Foreskin fibroblast (primary cell): ENCODE measurements at places on chromosomes 4 and X.
A peak's percentile ranks its signal among the peaks of the same experiment; 100 is the strongest.

GRCh38 chr4:91958596-91958995, 345.2 kb upstream of the GRID2 start:
- DNase-seq: no peak

GRCh38 chr4:174592985-174593335, 70.7 kb upstream of the HPGD start:
- peak; percentile 35 for DNase-seq

DNA sequence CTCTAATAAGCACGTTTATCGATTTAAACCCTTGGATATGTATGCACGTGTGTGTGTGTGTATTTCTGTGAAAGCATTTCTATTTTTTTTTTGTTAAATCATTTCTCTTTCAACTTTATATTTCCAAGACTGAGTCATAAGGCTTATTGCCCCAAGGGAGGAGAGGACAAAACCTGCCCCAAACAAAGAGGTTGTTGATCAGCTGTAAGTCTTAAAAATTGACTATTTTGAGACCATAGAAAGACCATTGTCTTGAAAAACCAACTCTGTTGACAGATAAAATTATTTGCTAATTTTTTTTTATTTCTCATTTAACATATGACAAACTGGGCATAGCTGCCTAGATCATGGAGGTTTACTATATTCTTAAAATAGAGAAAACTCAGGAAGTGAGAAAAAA, 222.4 kb downstream of the FMR1NB start:
- no peak for DNase-seq

- DNase-seq: no peak
These were observed 13.7 kb upstream of the GPRASP1 start for GRCh38 chrX:102637561-102637960.

GRCh38 chr4:123596805-123597204, 200.2 kb downstream of the SPRY1 start:
- DNase-seq: no peak

DNA sequence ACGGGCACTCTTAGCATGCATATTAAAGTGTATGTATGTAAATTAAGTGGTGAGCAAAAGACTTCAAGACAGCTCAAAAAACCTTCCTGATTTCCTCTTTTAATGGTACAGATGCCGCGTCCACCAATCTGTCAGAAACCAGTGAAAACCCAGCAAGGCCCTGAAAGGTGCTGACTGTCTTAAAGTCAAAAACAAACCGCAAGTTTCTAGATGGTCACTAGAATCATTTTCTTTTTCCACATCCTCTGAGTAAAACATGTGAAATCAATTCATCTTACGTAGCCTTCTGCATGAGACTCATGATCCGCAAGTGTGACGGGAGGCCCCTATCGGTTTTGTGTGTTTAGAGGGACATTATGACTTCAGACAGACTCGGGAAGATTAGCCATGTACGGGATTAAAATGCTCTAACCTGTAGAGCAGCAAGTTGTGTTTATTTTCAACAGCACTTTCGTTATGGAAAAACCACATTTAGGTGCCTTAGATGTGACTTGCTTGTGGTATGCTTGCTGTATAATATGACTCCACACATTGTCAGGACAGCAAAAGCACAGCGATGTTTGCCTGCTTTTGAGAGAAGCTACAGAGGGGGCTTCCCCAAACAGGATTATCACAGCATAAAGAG, 88.2 kb upstream of the STS start:
- DNase-seq: no peak
